ENCODE measurements at places on chromosomes 3 and 15.

- no peak for DNase-seq
Observed at GRCh38 chr15:19973718-19974117, 567.9 kb downstream of the GOLGA6L6 start.

GRCh38 chr15:98996169-98996568 lies 11.4 kb downstream of the PGPEP1L start:
- DNase-seq = no peak

GRCh38 chr15:57060799-57061198 lies 142.4 kb downstream of the TCF12 start:
- DNase-seq = no peak

DNA sequence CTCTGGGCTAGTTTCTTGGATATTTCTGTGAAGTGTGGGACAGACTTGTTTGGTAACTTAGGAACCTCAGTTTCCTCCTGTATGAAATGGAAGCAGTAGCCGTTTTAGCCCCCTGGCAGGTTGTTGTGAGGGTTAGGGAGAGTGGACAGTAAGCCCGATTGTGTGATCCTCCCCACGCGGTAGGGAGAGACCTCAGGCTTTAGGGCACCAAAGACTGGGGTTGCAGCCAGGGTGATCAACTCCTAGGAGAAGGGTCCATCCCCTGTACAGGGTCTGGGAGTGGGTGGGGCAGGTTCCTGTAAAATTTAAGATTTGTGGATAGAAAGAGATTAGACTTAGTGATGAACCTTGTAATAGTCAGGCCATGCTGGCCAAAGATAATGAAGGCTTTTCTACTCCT lies 120.5 kb downstream of the SMAD6 start:
- no peak for DNase-seq

DNA sequence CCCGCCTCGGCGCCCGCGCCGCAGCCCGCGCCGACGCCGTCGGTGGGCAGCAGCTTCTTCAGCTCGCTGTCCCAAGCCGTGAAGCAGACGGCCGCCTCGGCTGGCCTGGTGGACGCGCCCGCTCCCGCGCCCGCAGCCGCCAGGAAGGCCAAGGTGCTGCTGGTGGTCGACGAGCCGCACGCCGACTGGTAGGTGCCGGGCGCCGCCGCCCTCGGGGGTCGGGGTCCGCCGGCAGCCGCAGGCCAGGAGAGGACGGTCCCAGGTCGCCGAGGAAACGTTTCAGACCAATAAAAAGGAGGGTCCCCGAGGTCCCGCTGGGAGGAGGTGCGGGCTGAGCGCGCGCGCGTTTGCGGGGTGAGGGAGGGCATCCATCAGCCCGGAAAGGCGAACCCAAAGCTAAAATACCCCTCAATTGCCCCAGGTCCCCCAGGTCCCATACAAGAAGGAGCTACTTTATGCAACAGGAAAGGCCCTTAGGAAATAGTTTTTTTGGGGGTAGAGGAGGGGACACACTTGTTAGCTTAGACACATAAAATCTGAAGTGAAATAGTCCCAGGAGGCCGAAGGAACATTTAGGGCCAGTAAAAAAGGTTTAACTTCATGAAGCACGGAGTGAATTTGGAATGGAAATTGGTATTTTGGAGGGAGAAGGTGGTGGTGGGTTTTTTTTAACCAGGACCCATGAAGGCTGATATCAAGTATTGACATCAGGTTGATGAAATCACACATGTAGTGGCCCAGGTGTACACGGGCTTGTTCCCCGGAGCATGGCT lies 739 bp downstream of the SYN2 start:
- no peak for DNase-seq

DNA sequence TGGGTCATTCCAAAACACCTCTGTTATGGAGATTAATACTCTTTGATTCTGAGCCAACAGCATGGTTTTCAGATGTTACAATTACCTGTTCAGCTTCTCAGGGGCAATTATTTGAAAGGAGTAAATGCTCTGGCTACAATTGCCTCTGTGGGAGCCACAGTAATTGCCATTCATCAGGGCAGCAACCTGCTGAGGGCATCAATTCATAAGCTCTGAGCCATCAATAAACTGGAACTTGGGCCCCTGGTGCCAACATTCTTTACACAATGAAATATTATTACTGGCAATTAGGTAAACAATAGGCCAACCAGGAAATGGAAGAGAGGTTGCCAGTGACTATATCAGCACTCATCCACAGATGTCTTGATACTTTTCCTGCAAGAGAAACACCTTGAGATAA lies 660.8 kb downstream of the MECOM start:
- no peak for DNase-seq

DNA sequence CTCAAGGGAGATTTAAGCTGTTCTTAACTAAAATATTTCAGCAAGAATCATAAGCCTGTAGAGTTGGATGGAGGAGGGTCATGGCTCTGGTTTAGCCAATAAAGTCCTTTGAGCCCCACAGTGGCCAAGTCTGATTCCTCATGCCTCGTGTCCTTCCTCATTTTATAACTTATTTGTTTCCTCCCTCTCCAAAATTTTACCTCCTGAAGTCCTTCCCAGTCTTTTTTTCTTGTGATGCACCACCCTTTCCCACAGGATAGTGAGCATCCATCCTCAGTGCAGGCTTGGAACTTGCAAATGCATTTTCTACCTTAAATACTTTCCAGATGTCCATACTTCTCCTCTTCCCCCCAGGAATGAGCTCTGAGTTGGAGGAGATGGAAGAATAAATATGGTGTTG lies 162.7 kb upstream of the AGTR1 start:
- DNase-seq = peak; percentile 44

DNA sequence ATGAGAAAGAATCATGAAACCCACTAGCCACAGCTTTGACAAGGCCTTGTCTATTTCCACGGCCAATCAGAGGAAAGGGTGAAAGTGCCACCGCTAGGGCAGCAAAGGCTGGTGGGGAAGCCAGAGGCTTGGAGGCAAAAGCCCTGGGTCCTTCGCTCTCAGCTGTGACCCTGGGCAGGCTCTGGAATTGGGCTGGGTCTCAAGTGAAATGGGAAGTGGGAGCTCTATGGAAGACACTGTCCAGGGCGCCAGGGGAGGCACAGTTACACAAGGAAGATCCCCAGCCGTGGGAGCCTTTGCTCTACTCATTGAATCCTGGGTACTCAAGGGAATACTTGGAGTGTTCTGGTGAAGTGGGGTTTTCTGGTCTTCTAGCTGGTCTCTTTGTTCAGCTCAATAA lies 136.2 kb downstream of the ASB7 start:
- DNase-seq = no peak

GRCh38 chr3:27585429-27585828 lies 101.2 kb upstream of the SLC4A7 start:
- no peak for DNase-seq

- no peak for DNase-seq
Observed at GRCh38 chr3:76495216-76495615, 544.7 kb upstream of the ROBO2 start.

DNA sequence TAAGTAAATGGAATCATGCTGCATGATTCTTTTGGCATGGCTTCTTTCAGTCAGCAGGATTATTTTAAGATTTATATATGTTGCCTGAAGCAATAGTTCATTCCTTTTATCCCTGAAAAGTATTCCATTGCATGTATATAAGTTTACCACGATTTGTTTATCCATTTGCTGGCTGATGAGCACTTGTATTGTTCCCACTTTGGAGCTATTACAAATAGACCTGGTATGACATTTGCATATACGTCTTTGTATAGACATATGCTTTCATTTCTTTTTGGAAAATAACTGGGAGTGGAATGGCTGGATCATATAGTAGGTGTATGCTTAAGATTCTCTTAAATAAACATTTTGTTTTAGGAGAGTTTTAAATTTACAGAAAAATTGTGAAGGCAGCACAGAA lies 79.3 kb upstream of the CBLB start:
- no peak for DNase-seq

GRCh38 chr3:31403197-31403596 lies 129.5 kb upstream of the STT3B start:
- no peak for DNase-seq

DNA sequence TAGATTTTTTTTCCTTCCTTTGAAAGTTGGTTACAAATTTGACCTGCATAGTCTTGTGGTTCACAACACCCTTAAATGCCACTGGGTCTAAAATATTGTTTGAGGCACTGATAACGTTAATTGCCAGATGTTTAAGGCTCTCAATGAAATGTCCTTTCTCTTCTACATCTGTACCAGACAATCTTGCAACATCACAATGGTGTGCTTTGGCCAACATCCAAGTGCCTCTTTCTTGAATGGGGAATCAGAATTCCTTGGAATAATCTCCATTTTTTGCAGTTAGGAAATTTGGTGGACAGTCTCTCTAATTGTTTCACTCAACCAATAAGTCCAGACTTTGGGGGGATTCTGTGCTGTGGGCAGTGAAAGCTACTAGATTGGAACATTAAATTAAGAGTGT lies 26.0 kb upstream of the PEX5L start:
- no peak for DNase-seq

DNA sequence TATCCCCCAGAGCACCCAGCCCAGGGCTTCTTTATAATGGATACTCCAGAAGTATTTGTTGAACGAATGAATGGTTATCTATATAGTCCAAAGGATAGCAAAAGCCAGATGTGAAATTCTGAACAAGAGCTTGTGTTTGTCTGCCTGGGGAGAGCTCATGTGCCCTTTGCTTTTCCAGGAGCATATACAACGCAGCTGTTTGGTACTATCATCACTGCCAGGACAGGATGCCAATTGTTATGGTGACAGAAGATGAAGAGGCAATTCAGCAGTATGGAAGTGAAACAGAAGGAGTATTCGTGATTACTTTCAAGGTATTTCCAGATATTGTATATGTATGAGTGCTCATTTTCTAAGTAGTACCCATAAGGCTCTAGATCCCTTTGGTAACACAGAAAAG lies 15.2 kb downstream of the DIS3L start:
- DNase-seq = no peak

DNA sequence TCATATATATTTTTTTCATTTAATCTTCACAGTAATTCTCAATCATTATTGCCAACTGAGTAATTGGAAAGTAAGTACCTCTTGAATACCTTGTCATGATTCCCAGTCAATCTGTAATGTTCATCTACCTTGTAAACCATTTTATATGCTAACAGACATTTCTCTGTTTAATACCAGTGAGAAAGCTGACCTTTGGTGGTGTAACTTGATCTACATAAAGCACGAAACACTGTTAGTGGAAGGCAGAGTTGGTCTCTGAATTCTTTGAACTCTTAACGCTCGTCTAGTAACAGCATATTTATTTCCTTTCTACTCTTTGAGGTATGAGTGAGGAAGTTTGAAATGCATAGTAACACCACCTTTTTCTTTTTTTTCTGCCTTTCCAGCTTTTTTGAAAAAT lies 59.5 kb downstream of the SLC25A26 start:
- no peak for DNase-seq

GRCh38 chr3:65576966-65577365 lies 461.8 kb downstream of the MAGI1 start:
- DNase-seq = no peak

DNA sequence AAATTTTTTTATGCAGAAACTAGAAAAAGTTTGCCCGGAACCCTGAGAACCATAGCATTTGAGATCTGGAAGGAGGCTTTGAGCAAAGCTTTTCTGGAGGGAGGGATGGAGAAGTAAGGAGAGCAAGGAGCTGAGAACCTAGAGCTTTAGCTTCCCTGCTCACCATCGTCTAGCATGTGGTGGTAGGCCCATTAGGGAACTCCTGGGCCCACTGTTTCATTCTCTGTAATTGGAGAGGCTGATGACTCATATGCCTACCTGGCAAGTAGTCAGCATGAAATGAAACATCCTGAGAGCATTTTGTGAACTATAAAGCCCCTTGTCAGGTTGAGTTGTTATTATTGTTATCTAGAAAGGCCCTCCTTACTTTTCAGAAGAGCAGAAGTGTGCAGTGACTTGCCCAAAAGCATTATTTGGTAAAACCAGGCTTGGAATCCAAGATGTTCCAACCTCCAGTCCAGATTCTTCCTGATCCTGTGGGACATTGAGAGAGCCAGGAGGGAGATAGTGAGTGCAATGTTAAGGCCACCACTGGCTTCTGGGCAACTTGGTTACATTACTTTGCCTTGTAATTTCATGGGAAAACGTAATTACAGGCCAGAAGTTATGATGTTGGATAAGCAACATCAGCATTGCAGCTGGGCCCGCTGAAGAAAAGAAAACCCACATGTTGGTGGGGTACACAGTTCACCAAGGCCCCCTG lies 104.5 kb upstream of the BFSP2 start:
- no peak for DNase-seq

GRCh38 chr3:118772547-118773011 lies 262.1 kb downstream of the IGSF11 start:
- DNase-seq = no peak

DNA sequence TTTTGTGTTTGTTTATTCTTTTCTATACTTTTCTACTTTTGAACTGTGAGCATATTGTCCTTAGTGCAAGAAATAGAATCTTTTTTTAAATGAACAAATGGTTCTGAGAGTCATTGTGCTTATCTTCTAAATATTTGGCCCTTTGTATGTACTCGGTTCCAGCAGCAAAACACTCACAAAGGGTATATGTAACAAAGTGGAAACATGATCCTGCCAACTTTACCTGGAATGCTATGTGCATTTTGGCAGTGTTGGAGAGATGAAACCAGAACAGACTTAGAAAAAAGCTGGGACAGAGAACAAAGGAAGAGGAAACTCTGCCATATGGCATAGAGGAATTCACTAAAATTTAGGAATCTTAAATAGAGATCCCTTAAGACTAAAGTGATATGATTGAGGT lies 150.1 kb downstream of the FGF12 start:
- DNase-seq = no peak

DNA sequence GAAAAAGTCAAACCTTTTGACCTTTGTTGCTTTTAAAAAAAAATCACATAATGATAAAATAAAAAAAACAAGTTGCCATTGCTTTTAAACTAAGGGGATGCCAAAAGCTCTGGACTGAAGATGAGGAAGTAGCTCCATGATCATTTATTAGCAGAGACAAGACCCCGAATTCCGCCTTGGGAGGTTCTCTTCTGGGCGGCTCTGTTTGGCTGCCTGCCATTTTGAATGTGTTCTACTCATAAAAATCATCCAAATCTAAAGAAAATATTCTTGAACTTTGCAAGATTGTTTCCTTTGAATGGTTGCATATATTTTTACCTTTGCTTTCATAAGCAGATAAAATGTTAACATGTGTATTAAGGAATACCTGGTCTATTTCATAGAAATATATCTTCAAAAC lies 63.8 kb downstream of the NCEH1 start:
- DNase-seq = no peak

DNA sequence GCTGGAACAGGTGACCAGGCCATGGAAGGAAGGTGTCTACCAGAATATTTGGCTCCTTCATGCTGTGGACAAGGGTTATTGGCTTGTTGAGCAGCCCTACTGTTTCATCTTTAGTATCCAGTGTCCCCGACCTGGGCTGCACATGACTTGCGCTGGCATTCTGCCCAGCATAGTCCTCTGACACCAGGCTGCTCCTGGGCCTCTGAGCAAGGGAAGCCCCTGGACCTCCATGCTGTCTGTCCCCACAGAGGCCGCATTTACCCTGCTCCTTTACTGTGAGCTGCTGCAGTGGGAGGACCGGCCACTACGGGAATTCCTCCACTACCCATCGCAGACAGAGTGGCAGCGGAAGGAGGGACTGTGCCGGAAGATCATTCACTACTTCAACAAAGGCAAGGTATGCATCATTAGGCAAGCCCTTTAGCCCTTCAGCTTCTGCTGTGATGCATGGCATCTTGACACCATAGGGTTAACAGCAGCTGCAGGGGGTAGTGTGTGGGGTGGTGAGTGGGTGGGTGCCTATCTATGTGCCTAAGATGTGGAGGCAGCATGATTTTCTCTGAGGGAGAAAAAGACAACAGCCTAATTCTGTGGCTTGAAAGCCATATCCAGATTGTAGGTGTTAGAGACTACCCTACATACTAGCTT lies 44.0 kb upstream of the MANF start:
- no peak for DNase-seq

Measured in femur (tissue), 1 donor.